ENCODE measurements at places on chromosomes 6 and 20.

DNA sequence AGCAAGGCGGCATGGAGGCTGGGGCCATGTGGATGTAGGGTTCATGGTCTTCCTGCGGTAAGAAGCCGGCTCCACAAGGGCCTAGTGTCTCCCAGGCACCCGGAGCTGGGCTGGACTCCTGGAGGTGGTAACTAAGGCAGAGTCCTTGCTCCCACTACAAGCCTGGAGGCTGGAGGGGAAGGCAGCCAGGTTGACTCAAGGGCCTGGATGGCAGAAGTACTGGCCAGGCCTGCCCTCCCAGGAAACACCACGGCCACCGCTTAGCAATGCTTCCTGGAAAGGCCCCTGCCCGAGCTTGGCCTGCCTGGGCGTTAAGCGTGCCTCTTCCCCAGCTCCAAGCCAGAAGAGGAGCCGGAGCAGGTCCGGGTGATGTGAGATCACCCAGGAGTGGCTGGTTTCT lies 182.0 kb downstream of the ZDHHC14 start:
- no peak for DNase-seq

DNA sequence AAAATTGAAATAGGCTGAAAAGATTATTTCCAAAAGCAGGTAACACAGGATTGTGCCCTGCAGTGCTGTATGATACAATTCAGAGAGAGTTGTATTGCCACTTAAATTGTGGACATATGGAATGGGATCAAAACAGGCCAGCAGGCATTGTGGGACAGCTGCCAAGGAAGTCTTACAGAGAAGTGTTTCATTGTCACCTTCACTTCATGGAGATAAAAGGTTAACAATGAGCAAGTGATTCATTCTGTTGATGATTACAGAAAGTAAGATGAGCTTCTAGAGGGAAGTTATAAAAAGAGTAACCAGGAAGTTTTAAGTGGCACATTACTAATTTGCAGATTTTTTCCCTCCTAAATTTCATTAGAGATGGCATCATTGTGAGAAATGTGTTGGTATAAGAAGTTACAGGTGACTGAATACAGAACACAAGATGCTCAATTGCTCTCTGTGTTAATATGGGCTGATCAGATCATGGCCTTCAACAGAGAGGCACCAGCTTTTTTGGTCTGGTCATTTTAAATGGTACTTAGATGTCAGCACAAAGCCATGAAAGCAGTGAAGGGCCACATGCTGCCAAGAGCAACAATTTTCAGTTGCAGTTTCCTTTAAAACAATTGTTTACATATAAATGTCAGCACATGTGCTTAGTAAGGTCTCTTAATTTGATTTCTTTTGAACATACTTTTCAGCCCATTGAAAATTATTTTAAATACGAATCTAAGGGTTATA lies 402.5 kb upstream of the FKBP1C start:
- no peak for DNase-seq

DNA sequence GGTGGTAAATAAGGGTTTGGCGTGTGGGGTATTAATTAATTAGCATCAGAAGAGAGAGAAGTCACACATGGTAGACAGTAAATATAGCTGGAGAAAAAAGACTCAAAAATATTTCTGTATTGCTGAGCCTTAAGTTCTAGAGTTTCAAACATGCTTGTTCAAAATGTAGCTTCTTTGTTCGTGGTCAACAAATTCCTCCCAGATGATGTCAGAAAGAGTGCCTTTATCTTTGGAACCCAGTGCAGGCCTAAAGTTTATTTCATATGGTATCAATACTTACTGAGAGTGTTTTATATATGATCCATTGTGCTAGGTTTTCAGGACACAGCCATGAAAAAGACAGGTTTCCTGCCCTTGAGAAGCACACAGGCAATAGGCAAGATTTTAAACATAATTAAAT lies 18.3 kb downstream of the MARCKS start:
- peak; percentile 50 for DNase-seq

DNA sequence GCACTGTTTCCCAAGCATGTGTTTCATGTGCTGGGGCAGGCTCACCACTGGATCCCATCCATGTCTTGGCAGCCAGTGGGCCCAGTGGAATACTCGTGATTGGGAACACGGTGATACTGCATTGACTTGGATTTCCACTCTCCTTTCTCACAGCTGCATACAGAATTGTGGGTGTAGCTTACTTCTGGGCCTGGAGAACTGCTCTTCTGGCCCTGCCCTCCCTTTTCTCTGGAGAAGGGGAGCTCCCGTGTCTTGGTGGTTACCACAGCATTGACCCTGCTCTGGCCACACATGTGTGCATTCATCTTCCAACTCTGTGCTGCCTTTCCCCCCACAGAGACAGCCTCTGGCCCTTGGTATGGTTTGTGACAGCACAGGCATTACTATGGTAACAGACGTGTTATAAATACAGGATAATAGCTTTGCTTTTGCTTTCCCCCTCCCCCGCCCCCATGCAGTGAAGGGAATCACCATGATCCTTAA lies 21.6 kb downstream of the SOBP start:
- DNase-seq: no peak

DNA sequence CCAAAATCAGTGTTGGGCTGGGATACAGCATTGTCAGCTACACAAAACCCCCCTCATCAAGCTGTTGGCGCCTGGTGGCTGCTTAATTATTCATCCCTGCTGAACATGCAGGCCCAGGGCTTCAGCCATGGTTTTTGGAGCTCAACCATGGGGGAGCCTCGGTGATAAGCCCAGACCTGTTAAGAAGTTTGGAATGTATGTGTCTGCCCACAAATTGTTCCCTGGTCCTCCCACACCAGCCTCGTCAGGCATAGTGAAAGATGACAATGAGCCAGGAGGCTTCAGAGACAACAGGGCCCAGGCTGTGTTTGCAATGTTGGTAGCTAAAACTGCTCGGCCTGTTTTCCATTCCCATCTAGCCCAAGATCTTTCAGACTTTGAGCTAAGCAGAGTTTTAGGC lies 34.8 kb upstream of the SIRPA start:
- peak; percentile 50 for DNase-seq

GRCh38 chr6:16217156-16217721 lies 21.1 kb upstream of the GMPR start:
- DNase-seq: no peak

Measured in foreskin fibroblast (primary cell).